ENCODE measurements at places on chromosomes 2 and 18.

DNA sequence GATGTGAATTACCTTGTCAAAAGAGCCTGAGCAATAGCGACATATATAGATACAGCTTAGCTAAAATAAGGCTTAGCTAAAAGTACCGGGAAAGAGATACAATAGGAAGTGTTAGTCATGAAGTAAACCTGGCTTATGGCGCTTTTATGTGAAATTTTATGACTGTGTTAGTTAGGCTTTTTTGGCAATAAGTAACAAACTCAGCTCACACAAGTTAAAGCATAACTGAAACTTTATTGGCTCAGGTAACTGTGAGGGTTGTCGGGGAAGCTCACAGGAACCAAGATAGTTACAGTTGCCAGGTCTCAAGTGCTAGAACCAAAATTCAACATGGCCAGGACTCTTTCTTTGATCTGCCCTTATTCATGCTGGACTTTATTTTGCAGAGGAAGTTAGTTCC is 925.0 kb upstream of the GYPC start:
- DNase-seq = no peak

GRCh38 chr2:219460424-219460926 is 25.8 kb downstream of the SPEG start:
- DNase-seq = no peak

GRCh38 chr18:54964741-54965140 is 5.5 kb upstream of the CCDC68 start:
- no peak for DNase-seq

- no peak for DNase-seq
Measured at GRCh38 chr2:100616841-100617390, 54.1 kb downstream of the PDCL3 start.

- DNase-seq = no peak
Measured at GRCh38 chr2:161332371-161332967, 24.2 kb downstream of the PSMD14 start.

DNA sequence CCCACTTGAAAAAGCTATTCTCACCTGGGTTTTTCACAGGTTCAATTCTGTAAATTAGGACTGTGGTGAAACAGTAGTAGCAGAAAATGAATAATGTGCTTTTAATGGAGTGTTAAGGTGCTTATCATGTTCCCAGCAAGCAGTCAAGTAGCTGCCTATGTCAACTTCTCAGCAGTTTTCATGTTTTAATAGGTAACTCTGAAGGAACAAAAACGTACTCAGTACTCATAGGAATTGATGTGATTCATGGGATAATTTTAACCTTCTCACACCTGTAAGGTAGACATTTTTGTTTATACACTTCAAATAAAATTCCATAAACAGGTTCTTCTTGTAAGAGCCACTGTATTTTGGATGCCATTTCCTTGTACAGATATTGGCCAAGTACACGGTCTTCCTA is 801.6 kb downstream of the MBD2 start:
- DNase-seq = no peak

Measured in SIG-M5 (cell line).